ENCODE measurements at places on chromosomes 2 and 18.

DNA sequence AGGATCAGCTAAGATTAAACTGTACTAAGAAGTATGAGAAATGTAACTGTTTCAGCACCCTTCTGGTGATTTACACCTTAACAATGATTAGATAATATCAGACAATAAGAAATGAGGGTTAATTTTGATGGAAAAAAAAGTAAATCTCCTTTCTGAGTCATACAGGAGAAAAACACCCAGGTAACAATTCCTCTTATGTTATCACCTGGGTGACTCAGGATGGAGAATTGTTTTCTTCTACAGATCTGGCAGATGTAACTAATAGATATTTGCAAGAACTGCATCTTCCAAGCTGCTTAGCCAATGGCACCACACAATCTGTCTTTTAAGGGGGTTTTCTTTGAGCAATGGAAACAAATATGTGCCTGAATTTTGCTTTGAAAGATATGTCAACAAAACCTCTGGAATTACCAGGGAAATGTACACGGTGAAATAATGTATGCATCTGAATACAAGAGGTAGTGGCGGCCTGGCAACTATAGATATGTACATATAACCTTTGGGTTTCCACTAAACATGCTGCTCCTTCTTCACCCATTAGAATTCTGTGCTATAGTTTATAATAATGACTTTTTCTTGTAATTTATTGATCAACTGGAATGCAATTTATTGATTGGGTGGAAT lies 407.9 kb downstream of the CPS1 start:
- DNase-seq: no peak

GRCh38 chr2:116585669-116586327 lies 1228.7 kb upstream of the DDX18 start:
- no peak for DNase-seq

DNA sequence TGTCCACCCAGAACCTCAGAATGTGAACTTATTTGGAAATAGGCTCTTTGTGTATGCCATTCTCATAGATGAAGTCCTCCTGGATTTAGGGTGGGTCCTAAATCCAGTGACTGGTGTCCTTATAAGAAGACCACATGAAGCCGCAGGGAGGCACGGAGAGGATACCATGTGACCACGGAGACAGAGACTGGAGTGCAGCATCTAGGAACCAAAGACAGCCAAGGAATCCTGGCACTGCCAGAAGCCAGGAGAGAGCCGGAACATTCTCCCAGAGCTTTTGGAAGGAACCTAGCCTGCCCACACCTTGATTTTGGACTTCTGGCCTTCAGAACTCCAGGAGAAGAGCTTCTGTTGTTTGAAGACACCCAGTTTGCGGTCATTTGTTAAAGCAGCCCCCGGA lies 49.7 kb downstream of the ARL4C start:
- DNase-seq: no peak

- DNase-seq: no peak
Observed at GRCh38 chr18:11454040-11454439, 155.4 kb upstream of the SLC35G4 start.

- no peak for DNase-seq
Observed at GRCh38 chr2:241110089-241110606, 8.1 kb upstream of the MTERF4 start.
